Panc1 (cell line): ENCODE measurements at places on chromosomes 12 and 14.

DNA sequence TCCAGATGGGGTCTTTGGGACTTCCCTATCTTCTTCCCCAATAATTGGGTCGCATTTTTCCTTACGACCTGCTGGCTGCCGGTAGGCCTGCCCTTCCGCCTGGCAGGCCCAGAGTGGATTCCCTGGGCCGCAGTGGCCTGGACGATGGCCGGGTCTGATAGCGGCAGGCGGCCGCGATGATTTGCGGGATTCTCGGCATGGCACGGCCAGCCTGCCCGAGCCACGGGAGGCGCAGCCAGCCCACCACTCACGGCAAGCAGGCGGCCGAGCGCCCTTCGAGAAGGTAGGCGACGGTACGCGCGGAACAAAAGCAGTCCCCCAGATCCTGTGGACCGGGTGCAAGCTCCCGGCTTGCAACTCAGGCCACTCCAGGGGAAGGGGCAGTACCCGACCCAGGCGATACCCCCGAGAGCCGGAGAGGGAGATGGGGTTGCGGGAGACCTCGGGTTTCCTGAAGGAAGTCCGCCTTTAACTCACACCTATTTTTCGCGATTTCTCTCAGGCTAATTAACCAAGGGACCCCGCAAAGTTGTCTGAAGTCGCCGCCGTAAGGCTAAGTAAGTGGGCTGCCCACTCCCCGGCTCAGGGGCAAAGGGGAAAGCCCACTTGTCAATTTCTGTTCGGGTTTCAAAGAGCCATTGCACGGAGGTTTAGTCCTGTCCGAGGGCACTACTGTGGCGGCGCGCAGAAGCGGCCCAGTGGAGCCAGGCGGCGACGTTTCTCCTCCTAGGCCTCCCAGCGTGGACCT is 1.4 kb upstream of the GSC start:
- DNase-seq: no peak

- DNase-seq: no peak
Observed at GRCh38 chr12:45912774-45913173, 77.6 kb downstream of the SCAF11 start.

- no peak for DNase-seq
Observed at GRCh38 chr12:57243521-57244311, 7.3 kb downstream of the STAC3 start.

GRCh38 chr14:30214014-30214413 is 286.4 kb upstream of the PRKD1 start:
- no peak for DNase-seq

DNA sequence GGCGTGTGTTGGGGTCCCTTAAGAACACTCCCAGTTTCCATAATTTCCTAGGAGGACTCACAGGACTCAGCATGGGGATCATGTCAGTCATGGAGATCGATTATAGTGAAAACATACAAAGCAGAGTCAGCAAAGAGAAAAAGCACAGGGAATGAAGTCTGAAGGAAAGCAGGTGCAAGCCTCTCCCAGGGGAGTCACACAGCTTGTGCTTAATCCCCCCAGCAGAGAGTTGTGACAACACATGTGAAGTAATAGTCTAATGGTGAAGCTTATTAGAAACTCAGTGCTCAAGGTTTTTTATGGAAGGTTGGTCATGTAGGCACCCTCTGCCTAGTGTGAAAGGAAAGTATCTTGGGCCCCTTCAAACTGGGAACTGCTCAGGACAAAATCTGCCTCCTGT is 149.0 kb upstream of the SEL1L start:
- DNase-seq: no peak

DNA sequence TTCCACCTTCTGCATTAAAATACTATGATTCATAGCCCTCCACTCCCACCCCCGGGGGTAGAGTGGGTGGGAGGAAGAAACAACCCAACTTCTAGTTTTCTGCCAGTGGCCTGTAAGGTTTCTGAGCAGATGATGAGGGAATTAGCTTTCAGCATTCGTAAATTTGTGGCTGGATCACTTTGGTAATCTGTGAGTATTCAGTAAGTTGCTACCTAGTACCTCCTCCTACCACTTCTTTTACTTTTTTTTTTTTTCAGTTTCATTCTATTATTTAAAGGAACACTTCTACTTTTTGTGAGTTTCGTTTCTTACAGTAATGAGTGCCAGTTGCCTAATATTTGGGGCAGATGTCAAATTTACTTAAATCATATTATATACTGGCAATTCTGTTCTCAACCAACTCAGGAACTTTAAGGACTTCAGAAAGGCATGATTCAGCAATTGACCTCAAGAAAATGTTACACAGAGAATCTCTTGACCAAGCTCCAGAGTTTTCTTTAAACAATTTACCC is 42.4 kb upstream of the EMP1 start:
- no peak for DNase-seq

GRCh38 chr12:124625867-124626675 is 58.7 kb upstream of the NCOR2 start:
- DNase-seq: no peak

DNA sequence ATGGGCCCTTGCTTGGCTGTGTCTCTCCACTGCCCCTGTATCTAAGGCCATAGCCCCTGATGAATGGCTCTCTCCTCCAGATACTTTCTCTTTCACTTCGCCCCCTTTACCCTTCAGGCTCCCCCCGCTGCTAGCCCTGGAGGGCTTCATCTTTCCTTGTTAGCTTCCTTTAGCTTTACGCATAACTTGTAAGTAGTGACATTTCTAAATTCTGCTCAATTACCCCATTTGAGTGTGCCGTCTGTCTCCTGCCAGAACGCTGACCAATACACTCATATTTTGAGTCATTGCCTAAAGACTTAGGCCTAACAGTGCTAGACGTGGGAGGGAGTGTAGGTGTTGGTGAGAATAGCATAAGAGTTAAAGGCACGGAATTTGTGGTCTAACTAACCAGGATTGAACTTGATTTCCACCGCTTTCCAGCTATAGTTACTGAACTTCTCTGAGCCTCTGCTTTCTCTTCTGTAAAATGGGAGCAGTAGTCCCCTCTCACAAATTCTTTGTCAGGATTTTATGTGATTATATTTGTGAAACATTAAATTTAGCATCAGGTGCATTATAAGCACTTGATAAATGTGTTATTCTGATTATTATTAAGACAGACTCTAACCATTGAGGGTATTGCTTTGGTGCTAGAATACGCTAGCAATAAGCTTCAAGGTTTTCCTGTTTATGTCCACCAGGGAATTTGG is 129.3 kb downstream of the ZFP36L1 start:
- no peak for DNase-seq

GRCh38 chr12:115801871-115802270 is 475.6 kb downstream of the MED13L start:
- no peak for DNase-seq

GRCh38 chr14:86333493-86333892 is 803.5 kb downstream of the FLRT2 start:
- DNase-seq: no peak
